ENCODE measurements at places on chromosomes 5 and 9.

DNA sequence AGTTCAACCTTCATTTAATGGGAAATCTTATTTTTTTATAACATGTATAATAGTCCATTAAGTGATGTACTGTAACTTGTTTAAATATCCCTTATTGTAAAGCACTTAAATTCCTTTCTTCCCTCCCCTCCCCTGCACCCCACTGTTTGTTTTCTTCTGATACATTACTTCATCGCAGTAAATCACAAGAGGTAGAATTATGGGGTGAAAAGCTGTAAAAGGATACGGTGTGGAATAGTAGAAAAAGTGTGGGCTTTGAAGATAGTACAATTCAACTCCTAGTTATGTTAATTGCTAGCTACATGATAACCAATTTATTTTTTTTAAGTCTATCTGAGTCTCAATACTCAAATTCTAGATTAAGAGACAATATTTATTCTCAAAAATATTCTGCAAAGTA, 41.9 kb upstream of the MACIR start:
- no peak for DNase-seq

DNA sequence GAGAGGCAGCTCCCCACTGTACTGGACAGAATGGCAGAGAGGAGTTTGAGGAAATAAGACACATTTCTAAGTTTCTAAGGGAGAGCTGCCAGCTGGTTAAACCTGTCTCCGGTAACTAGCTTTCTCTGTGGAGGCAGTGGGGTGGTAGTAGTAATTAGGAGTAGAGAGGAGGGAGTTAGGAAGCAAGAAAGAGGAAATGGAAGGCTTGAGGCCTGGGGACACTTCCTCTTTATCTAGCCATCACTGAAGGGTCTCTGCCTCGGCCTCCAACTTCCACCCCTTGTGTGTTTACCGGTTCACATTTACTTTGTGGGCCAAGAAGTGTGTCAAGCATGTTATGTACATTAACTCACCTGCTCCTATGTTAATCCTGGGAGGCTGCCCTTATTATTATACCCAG, 462.2 kb upstream of the DMAC1 start:
- DNase-seq = no peak

- no peak for DNase-seq
These were observed 6.2 kb downstream of the RBM22 start for GRCh38 chr5:150694612-150695011.

GRCh38 chr5:151483647-151484046, 36.2 kb downstream of the SLC36A1 start:
- DNase-seq = no peak

DNA sequence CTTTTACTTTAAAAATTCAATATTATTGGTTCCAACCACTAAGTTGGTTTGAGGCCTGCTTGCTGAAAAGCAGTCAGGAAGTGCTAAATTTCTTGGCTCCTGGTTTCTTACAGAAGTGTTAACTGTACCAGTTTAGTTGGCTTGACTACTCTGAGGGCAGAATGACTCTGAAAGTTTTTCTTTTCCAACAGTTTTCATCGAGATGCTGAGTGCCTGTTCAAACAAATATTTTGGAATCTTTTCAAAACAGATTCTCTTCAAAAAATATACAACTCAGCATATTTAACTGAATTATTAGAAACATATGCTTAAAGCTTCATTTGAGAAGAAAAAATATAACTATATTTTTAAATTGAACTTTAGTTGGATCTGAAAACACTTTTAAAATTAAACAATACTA, 37.0 kb downstream of the SLC38A9 start:
- no peak for DNase-seq

DNA sequence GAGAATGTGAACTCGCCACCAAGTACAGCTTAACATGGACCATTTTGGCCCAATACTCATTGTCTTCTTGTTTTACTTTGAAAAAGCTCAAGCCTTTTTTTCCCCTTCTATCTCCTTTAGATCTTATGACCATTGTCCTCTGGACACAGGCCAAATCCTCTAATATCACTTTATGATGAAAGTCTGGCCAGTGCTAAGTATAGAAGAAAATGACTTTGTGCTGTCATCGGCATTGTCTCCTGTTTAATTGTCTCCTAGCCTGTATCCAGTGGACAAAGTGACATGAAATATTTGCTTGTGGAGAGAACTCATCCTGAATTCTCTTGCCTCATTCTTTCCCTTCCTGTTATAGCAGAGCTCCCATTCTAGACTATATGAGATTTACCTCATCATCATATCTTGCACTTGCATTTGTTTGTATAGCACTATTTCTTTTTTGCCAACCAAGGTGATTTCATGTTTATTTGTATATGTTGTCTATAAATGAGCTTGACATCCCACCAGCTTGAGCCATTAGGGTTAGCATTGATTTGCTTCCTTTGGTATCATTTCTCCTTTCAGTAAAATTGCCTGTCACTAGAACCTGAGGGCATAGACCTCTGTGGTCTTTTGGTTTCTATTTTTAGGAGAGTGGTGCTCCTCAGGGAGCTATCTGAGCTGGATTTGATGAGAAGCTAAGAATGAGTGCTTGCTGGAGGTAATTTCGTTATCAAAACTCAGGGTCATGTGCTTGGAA, 18.8 kb upstream of the TNFAIP8 start:
- no peak for DNase-seq

DNA sequence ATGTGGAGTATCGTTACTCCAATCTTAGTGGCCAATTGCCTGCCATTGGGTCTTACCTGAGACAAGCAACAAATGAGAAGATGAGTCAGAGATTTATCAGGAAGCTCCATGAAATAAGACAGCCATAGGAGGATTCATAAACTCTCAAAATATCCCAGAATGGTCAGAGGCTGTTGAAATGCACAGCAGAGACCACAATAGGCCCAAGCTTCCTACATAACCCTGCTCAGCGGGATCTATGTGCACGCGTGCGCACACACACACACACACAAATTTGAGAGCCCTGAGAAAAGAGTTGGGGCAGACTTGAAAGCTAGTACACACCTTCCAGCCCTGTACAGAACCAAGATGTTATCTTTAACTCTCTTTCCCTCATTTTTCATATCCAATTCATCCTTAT, 9.8 kb downstream of the UIMC1 start:
- DNase-seq = no peak
